ENCODE measurements at places on chromosomes 16 and 17. TPM values are rescaled to one million over a fixed set of nuclear protein-coding genes. Genes with fewer than 3 reads are reported as not detected.

The NTN3 gene
- total RNA-seq = not detected

The CHST5 gene
- total RNA-seq = not detected

The SDK2 gene
- under 0.01 TPM for total RNA-seq

The SLC12A3 gene
- 0.11 TPM for total RNA-seq

The KRTAP9-8 gene
- total RNA-seq = not detected

DNA sequence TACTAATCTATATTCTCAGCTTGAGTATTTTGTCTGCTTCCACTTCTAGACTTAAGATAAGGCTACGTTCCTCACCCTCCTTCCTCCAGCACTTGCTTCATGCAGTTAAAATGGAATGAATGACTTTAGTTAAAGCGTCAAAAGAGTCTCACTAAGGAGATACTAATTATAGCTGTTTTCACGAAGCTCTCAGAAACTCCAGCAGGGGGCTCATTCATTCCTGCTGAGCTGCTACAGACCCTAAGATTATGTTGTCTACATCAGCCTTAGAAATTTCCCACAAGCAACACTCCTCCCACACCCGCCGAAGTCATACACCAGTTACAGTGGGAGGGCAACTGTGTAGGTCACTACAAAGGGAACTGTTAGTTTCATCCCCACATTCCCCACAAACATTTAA, 57.0 kb upstream of the KIFC3 start:
- DNase-seq = peak; percentile 48

DNA sequence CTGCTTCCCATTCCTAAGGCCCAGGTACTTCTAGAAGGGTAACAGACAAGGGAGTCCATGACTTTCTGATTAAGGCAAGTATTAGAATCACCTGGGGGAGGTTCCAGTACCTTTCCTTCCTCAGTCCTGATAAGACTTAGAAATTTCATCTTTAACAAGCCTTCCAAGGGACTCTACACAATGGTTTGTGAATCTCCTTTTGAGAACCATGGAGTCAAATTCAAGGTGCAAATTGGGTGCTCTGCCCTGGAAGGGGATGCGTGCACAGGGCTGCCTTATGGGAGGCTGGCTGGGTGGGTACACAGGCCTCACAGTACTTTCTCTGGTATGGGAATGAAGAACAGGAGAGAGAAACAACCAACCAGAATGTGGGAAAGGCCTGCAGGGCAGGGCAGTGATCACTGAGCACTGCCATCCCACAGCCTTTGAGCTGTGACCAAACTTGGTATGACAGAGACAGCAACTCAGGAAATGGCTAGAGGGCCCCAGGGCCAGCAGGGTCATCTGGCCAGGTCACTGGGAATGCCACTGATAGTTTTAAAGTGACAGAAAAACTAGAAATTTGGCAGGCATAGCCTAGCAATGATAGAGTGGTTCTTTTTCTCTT, 3.6 kb upstream of the TMIGD1 start:
- no peak for DNase-seq

- DNase-seq = peak; percentile 19
These were observed 100.3 kb downstream of the ADCY9 start for GRCh38 chr16:4016005-4016352.

DNA sequence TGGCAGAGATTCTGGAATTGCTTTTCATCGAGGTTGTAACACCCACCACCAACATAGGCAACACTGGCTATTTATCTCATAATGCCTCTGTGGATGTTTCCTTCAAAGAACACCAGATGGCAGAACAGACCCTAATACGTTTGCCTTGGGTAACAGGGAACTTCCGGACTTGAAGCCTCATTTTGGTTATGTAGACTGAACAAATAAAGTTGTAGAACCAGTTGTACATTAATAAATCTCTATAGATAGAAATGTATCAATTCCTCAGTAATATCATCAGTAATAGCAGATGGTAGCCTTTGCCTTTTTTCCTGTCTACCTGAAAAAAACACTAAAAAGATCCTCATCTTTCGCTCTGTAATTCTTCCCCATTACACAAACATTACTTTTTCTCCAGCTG, 25.9 kb upstream of the APOH start:
- peak; percentile 74 for DNase-seq

DNA sequence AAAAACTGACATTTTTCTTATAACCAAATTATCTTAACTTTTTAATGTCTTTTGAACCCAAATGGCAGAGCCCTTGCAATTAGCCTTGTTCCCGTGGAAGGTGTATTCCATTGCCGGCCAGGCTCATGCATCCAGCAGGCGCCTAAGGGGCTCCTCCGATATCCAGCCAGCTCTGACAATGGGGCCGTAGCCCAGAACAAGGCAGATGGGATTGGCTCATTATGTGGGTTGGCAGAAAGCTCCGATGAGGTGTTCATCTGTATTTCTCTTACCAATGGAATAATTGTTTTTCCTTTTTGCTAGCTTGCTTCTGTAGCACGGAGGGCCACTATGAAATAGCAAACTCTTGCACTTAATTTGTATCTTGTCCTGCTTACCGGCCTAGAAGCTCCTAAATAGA, 208.2 kb upstream of the CHMP6 start:
- no peak for DNase-seq

GRCh38 chr17:49898366-49899190, 50.7 kb upstream of the TAC4 start:
- DNase-seq = no peak

DNA sequence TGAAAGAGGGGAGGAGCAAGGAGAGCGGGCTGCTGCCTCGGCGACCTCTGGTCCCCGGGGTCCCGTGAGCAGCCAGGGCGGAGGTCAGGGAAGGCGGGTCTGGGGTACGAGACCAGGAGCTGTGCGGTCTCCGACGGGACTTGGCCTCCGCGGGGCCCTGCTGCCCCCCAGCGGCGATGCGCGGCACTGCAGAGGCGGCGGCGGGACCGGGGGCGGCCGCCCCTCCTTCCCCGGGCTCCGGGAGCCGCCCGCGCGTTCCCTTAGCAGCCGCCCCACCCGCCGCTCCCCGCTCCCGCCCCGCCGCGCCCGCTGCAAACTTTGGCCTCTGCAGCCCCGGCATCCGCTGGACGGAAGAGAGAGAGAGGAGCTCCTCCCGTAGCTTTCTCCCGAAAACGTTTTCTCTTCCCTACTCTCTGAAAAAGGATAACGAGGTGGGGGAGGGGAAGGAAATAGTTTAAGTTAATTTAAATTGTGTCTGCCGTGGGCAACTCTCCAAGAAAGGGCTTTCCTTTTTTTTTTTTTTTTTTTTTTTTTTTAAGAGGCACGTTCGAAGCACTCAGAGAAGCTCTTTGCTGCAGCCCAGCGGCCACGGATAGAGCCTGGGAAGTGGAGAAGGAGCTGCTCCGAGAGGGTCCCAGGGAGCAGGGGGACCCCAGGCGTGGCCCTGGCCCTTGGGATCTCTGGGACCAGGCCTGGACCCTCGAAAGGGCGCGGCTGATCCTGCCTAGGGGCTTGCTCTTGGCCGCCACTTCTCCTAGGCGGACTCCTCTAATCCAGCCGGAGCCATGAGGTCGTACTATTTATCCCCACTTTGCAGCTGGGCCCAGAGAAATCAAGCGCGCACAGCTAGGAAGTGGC, 43.2 kb downstream of the C16orf82 start:
- peak; percentile 41 for DNase-seq

- DNase-seq = no peak
These were observed at the start of gene ZNF750 for GRCh38 chr17:82839617-82840292. Gene ZNF750 (minus strand): TSS chr17:82840022. CDS start chr17:82832454, 7,568 bp downstream.

DNA sequence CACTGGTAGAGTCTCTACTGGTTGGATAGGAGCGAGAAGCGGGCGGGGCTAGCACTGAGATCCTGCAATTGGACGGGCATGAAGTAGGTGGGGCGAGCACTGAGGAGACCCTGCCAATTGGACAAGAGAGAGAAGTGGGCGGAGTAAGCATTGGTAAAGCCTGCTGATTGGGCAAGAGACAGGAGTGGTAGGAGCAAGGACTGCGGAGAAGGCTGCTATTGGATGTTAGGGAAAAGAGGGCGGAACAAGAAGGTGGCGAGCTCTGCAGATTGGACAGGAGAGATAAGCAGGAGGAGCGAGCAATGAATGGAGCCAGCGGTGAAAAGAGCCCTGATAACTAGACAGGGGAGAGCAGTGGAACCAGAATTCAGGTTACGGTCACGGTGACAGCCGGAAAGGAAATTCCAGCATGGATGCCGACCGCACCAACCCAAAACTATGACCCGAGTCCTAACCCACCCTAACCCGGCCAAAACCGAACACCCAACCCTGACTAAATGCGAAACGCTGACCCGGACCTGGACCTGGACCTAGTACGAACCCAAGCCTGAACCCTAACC, 4.8 kb downstream of the SCGB1C2 start:
- DNase-seq = peak; percentile 34

DNA sequence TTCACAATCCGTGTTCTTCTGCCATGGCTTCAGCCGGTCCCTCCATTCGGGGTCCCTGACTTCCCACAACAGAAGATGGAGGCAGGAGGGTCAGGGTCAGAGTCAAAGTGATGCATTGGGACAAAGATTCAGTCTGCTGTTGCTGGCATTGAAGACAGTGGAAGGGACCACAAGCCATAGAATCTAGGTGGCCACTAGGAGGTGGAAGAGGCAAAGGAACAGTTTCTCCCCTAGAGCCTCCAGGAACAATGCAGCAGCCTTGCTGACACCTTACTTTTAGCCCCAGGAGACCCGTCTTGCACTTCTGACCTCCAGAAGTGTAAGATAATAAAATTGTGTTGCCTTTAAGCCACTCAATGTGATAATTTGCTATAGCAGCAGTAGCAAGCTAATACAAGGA, 55.9 kb downstream of the MFSD11 start:
- peak; percentile 12 for DNase-seq

- DNase-seq = no peak
These were observed 71.2 kb downstream of the PCTP start for GRCh38 chr17:55822028-55822427.

- DNase-seq = no peak
These were observed 237.2 kb downstream of the TOX3 start for GRCh38 chr16:52309446-52310416.

Measured in LHCN-M2 (cell line).